CD8-positive, alpha-beta T cell (primary cell): ENCODE measurements at places on chromosomes 4 and X.

GRCh38 chr4:40307627-40308497, 27.3 kb upstream of the CHRNA9 start:
- peak; percentile 57 for DNase-seq

- DNase-seq: no peak
Observed at GRCh38 chrX:12007881-12008280, 130.4 kb upstream of the FRMPD4 start.

DNA sequence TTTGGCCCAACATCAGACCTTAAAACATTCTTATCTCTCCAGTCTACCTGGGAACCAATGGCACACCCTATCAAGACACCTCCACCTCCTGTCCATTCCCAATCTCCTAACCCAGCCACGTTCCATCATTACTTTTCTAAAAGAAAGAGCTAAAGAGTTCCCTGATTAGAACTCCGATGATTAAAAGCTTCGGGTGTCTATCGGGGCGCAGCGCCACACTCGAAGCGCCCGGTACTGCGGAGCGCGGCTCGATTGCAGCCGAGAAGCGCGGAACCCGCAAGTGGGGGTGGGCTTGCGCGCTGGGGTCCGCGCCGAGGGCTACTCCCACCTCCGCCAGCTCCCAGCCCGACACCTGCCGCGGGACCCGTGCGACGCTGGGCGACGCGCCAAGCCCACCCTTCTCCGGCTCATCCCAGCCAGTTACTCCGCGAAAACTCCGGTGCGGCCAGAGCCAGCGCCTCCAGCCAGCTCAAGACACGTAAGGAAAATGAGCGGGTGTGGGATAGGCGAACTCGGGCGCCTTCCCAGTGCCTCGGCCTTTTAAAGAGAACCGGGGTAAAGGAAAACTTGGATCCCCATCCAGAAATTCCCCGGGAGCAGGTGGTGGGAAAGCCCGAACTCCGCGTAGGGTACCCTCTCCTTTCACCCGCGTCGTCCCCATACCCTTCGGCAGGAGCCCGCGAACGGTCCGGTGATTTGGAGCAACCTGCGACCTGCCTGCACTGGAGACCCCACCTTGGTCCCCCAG, 593 bp downstream of the NPY1R start:
- DNase-seq: no peak

- no peak for DNase-seq
Observed at GRCh38 chrX:13645464-13646153, 7.3 kb upstream of the TCEANC start.

GRCh38 chrX:25181775-25182174, 166.0 kb upstream of the ARX start:
- DNase-seq: no peak

- no peak for DNase-seq
Observed at GRCh38 chr4:18057821-18058533, 36.4 kb upstream of the LCORL start.

DNA sequence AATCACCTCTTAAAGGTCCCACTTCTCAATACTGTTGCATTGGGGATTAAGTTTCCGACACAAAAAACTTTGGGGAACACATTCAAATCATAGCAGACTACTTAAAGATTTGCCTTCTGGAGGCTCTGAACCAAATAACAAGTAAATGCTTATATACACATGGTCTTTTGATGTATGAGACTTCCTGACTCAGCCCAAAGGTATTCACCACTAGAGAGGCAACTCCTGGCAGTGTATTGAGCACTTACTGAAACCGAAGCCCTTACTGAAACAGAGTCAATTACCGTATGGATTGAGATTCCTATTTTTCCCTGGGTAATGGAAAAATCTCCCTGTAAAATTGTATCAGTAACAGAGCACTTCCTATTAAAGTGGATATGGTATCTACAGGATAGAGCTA, 45.4 kb downstream of the ZCCHC13 start:
- DNase-seq: no peak

DNA sequence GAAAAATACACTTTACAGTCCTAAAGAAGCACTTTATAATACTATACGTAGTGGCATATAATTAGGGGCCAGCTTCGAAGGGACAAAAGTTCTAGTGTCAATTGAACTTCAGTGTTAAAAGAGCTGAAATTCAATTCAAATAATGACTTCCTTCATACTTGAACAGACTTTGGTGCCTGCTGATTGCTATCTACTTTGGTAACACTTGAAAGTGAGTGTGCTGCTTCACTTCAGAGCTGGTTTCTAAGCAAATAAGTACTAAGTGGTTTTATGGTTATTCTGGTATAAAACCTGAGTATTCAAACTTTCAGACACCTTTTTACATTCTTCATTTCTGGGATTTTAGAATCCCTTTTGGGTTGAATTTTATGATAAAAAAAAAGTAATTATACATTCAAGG, 107.0 kb downstream of the SLC4A4 start:
- no peak for DNase-seq

GRCh38 chrX:19966056-19966455, 24.8 kb downstream of the BCLAF3 start:
- no peak for DNase-seq

GRCh38 chrX:96564595-96564994, 120.0 kb upstream of the DIAPH2 start:
- no peak for DNase-seq

GRCh38 chr4:77505958-77506319, 99.7 kb upstream of the CXCL13 start:
- DNase-seq: no peak
